B cell (primary cell): ENCODE measurements at places on chromosomes 4 and X. TPM values are rescaled to one million over a fixed set of nuclear protein-coding genes. Genes with fewer than 3 reads are reported as not detected.

DNA sequence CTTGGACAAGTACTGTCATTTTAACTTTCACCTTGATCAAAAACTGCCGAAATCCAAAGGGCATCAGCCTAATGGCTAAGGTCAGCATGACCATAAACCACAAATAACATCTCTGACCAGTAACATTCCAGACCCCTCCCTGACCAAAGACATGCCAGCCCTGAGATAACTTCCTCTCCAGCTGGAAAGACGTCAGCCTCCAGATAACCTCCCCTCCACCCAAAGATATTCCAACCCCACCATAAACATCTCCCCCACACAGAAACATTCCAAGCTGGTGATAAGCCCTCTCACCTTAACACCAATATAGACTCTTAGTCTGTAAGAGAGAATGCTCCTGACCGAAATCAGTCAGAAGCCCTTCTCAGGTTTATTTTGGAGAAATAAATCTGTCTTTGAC is 7.4 kb downstream of the PPP1R2C start:
- H3K27me3 ChIP-seq = no peaks in the 10 kb centered on the region
- peaks cover 16% of the 10 kb centered on the region for H3K4me1 ChIP-seq
- no peak overlapping the region for H3K27ac ChIP-seq
- H3K36me3 ChIP-seq = no peaks in the 10 kb centered on the region
- no peak for DNase-seq

- H3K4me1 ChIP-seq = no peaks in the 10 kb centered on the region
- no peaks in the 10 kb centered on the region for H3K36me3 ChIP-seq
- H3K27me3 ChIP-seq = peaks cover 9% of the 10 kb centered on the region
- no peak overlapping the region for H3K4me3 ChIP-seq
- no peak overlapping the region for H3K27ac ChIP-seq
- DNase-seq = no peak
Measured at GRCh38 chr4:144363890-144364289, 223.4 kb upstream of the GYPA start.

DNA sequence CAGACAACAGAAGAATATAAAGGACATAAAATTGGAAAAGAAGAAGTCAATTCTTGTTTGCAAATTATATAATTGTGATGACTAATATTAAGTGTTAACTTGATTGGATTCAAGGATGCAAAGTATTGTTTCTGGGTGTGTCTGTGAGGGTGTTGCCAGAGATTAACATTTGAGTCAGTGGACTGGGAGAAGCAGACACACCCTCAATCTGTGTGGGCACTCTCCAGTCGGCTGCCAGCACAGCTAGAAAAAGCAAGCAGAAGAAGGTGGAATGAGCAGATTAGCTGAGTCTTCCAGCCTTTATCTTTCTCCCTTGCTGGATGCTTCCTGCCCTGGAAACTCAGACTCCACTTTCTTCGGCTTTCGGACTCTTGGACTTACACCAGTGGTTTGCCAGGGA is 51.7 kb downstream of the UBE2NL start:
- H3K27me3 ChIP-seq = no peaks in the 10 kb centered on the region
- H3K4me1 ChIP-seq = no peaks in the 10 kb centered on the region
- H3K4me3 ChIP-seq = no peak overlapping the region
- no peak overlapping the region for H3K27ac ChIP-seq

Gene SYNPO2
- total RNA-seq = 0.10 and 0.20 TPM in 2 replicates

DNA sequence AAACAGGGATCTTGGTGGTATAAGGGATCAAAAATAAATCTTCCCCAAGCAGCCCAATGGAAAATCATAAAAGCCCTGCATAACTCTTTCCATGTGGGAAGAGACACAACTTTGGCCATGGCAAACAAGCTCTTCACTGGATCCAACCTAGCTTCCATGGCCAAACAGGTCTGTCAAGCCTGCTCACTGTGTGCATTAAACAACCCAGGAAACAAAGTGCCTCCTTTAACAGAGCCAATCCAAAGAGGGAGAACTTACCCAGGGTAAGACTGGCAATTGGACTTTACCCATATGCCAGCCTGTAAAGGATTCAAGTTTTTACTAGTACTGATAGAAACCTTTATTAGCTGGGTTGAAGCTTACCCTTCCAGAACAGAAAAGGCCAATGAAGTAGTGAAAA is 7.6 kb upstream of the HERC5 start:
- H3K27me3 ChIP-seq = no peaks in the 10 kb centered on the region
- H3K4me1 ChIP-seq = no peaks in the 10 kb centered on the region
- H3K4me3 ChIP-seq = no peak overlapping the region
- DNase-seq = no peak
- no peaks in the 10 kb centered on the region for H3K36me3 ChIP-seq
- H3K27ac ChIP-seq = no peak overlapping the region

Gene CSN1S1
- total RNA-seq = not detected in 2 replicates

GRCh38 chr4:150385606-150386005 is 196.3 kb upstream of the MAB21L2 start:
- H3K4me1 ChIP-seq = no peaks in the 10 kb centered on the region
- no peak overlapping the region for H3K4me3 ChIP-seq

GRCh38 chr4:139759097-139759496 is 93.5 kb downstream of the MGST2 start:
- no peaks in the 10 kb centered on the region for H3K36me3 ChIP-seq
- no peak for DNase-seq
- no peak overlapping the region for H3K27ac ChIP-seq
- H3K4me3 ChIP-seq = no peak overlapping the region

DNA sequence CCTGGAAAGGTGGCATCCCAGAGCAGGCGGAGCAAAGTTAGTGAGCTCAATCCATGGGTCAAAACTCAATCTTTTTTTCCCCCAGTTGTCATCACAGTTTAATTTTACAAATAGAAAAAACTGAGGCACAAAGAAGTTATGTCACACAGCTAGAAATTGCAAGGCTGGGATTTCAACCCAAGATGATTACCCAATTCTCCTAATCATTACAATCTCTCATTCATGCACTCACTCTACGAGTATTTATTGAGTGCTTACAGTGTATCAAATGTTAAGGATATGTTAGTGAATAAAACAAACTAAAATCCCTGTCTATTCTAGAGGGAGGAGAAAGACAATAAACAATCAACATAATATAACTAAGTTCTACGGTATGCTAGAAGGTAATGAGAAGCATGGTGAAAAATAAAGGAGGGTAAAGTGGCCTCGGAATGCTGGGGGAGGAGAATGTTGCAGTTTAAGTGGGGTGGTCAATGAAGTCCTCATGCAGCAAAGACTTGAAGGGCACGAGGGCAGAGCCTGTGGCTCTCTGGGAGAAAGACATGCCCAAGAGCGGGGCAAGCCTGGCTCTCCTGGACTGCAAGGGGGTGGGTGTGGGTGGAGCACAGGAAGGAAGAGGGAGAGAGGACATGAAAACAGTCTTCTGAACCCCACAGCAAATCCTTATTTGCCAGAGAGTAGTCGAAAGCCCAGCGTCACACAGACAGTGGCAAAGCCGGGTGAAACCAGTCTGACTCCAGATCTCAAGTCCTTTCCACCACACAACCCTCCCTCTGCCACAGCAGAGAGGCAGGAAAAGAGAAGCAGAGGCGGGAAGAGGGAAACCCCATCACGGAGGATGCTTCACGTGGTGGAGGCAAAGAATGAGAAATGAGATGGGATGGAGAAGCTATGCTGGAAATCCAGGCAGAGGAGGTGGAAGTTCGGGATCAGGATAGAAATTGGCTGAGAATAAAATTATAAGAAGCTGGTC is 48.3 kb downstream of the RAB33B start:
- no peak overlapping the region for H3K27ac ChIP-seq
- no peaks in the 10 kb centered on the region for H3K36me3 ChIP-seq
- DNase-seq = no peak
- H3K27me3 ChIP-seq = no peaks in the 10 kb centered on the region

DNA sequence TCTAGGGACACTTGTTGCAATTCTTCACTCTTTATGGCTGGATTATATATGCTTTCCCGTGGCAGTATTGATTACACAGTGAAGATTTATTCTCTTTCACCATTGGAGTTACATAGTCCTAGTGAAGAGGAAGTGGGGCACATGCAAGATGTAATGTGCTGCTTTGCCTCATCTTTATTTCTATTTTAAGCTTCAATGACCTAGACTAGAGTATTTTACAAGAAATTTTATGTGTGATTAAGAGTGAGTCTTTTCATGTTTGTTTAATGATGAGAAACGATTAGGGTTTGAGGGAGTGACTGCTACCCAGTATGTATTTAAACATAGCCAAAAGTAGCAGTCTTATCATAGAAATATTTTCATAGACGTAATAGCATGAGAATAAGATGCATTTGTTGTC is 30.8 kb downstream of the DIAPH2 start:
- H3K4me1 ChIP-seq = peaks cover 3% of the 10 kb centered on the region
- DNase-seq = no peak
- H3K27me3 ChIP-seq = no peaks in the 10 kb centered on the region
- no peak overlapping the region for H3K27ac ChIP-seq
- no peaks in the 10 kb centered on the region for H3K36me3 ChIP-seq

Gene GYPB
- 0.91 TPM in 1 of 2 replicates, not detected in the other for total RNA-seq

Gene VEGFD
- not detected in 2 replicates for total RNA-seq

DNA sequence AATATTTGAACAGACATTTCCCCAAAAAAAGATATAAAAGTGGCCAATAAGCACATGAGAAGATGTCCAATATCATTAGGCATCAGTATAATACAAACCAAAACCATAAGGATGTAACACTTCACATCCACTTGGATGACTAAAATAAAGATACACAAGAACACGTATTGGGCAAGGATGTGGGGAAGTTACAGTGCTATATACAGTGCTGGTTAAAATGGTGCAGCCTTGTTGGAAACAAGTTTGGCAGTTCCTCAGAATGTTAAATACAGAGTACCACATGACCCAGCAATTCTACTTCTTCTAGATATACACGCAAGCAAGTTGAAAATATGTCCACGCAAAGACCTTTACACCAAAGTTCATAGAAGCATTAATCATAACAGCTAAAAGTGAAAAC is 58.9 kb downstream of the HAUS3 start:
- H3K27me3 ChIP-seq = no peaks in the 10 kb centered on the region
- no peak overlapping the region for H3K27ac ChIP-seq
- H3K4me1 ChIP-seq = no peaks in the 10 kb centered on the region
- no peak overlapping the region for H3K4me3 ChIP-seq
- no peaks in the 10 kb centered on the region for H3K36me3 ChIP-seq

DNA sequence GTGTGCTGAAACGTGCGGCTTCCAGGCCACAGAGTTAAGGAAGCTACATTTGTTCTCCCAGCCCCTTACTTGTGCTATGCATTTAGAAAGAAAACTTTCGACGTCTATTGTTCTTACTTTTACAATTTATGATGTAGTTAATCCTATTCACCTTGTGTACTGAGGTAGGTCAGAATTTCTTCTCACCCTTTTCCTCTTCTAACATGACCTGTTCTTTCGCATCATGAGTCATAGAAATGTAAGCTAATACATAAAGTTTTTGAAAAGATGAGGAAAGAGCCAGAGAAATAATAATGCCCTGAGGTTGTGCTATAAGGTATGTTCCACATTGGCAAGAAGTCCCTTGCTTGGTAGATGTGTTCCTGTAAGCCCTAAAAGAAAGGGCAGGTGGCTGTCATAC is 298.3 kb downstream of the TRIML1 start:
- H3K4me1 ChIP-seq = no peaks in the 10 kb centered on the region
- no peaks in the 10 kb centered on the region for H3K27me3 ChIP-seq
- H3K36me3 ChIP-seq = no peaks in the 10 kb centered on the region
- H3K4me3 ChIP-seq = no peak overlapping the region

Gene PARM1
- total RNA-seq = 6.6 and 7.8 TPM in 2 replicates

Gene PHEX
- total RNA-seq = 0.15 and 0.56 TPM in 2 replicates

GRCh38 chr4:36224972-36225903 is 19.1 kb downstream of the ARAP2 start:
- DNase-seq = peak; percentile 36
- H3K36me3 ChIP-seq = peaks cover 2% of the 10 kb centered on the region
- no peak overlapping the region for H3K4me3 ChIP-seq
- no peaks in the 10 kb centered on the region for H3K27me3 ChIP-seq
- peak overlapping the region; percentile 27 for H3K27ac ChIP-seq

DNA sequence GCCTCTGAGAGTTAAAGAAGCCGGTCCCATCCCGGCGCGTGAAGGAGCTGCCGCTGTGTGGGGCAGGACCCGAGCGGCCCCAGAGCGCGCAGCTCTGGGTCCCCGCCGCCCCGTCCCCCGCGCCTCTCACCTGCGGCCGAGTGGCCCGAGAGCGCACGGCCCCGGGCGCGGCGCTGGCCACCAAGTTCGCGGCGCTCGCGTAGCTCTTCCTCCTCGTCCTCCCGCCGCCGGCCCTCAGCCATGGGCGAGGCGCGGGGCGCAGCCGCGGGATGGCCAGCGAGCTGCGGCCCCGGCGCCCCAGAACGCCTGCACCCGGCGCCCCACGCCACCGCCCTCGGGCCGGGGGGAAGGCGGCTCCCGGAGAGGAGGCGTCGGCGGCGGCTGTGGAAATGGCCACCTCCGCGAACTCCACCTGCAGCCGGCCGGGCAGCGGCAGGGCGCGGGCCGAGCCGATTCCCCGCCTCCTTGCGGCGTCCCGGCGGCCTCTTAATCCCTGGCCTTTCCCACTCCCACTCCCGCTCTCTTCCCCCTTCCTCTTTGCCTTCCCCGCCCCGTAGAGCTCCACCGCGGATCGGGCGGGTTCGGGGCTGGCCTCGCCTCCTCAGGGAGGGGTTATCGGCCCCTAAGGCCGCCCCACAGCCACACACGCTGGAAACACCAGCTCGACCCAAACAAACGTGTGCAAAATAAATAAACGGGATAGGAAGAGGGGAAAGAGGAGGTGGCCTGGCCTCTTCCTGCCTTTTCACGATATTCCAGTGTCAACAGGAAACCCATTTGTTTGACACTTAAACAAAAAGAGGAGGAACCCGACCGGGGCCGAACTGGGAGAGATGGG is at the start of gene SH3D19:
SH3D19 (minus strand) TSS at position 495 of the 838 bp plus-strand sequence; CDS start at position 242, 253 bp downstream.
- H3K27me3 ChIP-seq = peaks cover 10% of the 10 kb centered on the region
- DNase-seq = no peak
- H3K4me3 ChIP-seq = no peak within 1 kb of the TSS
- no peaks in the 10 kb centered on the region for H3K4me1 ChIP-seq
- no peak within 1 kb of the TSS for H3K27ac ChIP-seq

GRCh38 chr4:159787901-159788300 is 685.0 kb downstream of the RAPGEF2 start:
- no peak overlapping the region for H3K27ac ChIP-seq
- H3K4me3 ChIP-seq = no peak overlapping the region
- no peaks in the 10 kb centered on the region for H3K4me1 ChIP-seq
- no peaks in the 10 kb centered on the region for H3K27me3 ChIP-seq
- no peaks in the 10 kb centered on the region for H3K36me3 ChIP-seq

Gene TMEM131L
- total RNA-seq = 120 and 123 TPM in 2 replicates

DNA sequence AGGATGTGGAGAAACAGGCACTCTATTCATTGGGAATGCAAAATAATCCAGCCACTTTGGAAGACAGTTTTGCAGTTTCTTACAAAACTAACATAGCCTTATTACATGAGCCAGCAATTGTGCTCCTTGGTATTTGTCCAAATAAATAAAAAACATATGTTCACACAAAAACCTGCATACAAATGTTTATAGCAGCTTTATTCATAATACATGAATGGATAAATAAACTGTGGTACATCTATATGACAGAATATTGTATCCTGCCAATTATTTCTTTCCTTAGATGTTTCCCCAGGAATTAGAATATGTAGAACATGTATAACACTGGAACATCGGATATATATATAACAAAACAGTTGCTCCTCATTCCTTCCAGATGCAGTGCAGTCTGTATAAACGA is 57.7 kb upstream of the VEGFC start:
- DNase-seq = no peak
- no peak overlapping the region for H3K4me3 ChIP-seq
- no peaks in the 10 kb centered on the region for H3K36me3 ChIP-seq
- H3K27me3 ChIP-seq = no peaks in the 10 kb centered on the region
- no peaks in the 10 kb centered on the region for H3K4me1 ChIP-seq

- H3K27me3 ChIP-seq = no peaks in the 10 kb centered on the region
- no peak overlapping the region for H3K4me3 ChIP-seq
- no peaks in the 10 kb centered on the region for H3K4me1 ChIP-seq
- no peak overlapping the region for H3K27ac ChIP-seq
- no peaks in the 10 kb centered on the region for H3K36me3 ChIP-seq
- no peak for DNase-seq
Measured at GRCh38 chr4:108008721-108009120, 19.0 kb downstream of the HADH start.

Gene ARFIP1
- 23.5 and 27.0 TPM in 2 replicates for total RNA-seq

Gene PROM1
- total RNA-seq = not detected in 2 replicates

Gene SLC38A5
- 14.8 and 15.1 TPM in 2 replicates for total RNA-seq
